ENCODE measurements at places on chromosomes 7 and 10. TPM values are rescaled to one million over a fixed set of nuclear protein-coding genes. Genes with fewer than 3 reads are reported as not detected.

The GFRA1 gene
- total RNA-seq, result 74.5 TPM

DNA sequence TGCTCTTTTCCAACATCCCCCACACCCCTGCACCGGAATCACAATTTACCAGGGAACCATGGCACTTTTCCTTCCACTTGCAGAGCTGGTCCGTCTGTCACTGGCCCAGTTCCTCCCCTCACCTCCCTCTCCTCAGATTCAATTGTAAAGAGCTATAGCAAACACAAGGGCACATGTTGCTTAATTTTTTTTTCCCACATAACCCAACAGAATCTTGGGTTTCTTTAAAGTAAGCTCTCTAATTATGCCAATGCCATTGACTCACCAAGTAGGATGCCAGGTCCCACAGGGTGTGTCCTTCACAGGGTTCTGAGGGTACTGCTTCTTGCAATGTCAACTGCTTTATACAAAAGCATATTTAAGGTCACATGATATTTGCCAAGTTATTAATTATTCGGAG, 262.2 kb downstream of the AUTS2 start:
- DNase-seq, result no peak
- H3K4me1 ChIP-seq, result peaks cover 29% of the 10 kb centered on the region
- no peak overlapping the region for H3K4me3 ChIP-seq

GRCh38 chr10:113753020-113753692, 1.7 kb downstream of the PLEKHS1 start:
- H3K4me3 ChIP-seq, result no peak overlapping the region
- no peak for DNase-seq
- H3K27me3 ChIP-seq, result no peaks in the 10 kb centered on the region

The NACAD gene
- total RNA-seq, result 8.9 TPM

GRCh38 chr7:117251687-117252086, 71.2 kb downstream of the WNT2 start:
- no peaks in the 10 kb centered on the region for H3K36me3 ChIP-seq
- no peak for DNase-seq
- no peaks in the 10 kb centered on the region for H3K4me1 ChIP-seq

DNA sequence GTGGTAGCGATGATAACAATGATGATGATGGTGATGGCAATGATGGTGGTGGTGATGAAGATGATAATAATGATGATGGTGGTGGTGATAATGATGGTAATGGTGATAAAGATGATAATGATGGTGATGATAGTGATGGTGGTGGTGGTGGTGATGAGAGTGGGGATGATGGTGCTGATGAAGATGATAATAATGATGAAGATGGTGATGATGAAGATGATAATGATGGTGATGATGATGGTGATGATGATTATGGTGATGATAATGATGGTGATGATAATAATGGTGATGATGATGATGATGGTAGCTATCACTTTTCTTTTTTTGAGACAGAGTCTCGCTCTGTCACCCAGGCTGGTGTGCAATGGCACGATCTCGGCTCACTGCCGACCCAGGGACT, 144.5 kb upstream of the PCBD1 start:
- H3K4me1 ChIP-seq, result no peaks in the 10 kb centered on the region
- H3K27ac ChIP-seq, result no peak overlapping the region
- no peaks in the 10 kb centered on the region for H3K36me3 ChIP-seq
- no peak for DNase-seq

GRCh38 chr7:126305671-126306070, 947.1 kb downstream of the GRM8 start:
- no peak overlapping the region for H3K4me3 ChIP-seq
- no peaks in the 10 kb centered on the region for H3K27me3 ChIP-seq
- no peaks in the 10 kb centered on the region for H3K4me1 ChIP-seq
- no peak for DNase-seq

GRCh38 chr7:108278776-108279175, 148.6 kb upstream of the LAMB4 start:
- H3K27me3 ChIP-seq, result no peaks in the 10 kb centered on the region
- no peak for DNase-seq
- no peak overlapping the region for H3K27ac ChIP-seq
- no peak overlapping the region for H3K4me3 ChIP-seq
- no peaks in the 10 kb centered on the region for H3K36me3 ChIP-seq

DNA sequence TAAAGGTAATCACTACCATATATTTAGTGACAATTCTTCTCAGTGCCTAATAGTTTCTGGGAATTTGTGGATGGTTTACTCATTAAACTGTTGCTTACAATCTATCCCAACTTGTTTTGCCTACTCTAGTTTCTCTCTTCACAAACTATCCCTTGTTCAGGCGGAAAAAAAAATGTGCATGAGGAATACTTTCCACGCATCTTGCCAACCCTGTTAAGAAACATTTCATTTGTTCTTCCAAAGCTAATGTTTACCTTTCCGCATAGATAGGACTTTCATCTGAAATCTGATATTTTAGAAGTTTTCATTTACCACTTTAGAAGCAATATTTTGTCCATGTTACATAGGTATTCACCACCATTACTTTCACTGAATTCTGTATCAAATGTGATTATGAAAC, 191.9 kb downstream of the MDFIC start:
- H3K4me1 ChIP-seq, result no peaks in the 10 kb centered on the region
- no peak overlapping the region for H3K27ac ChIP-seq
- no peaks in the 10 kb centered on the region for H3K36me3 ChIP-seq
- no peak for DNase-seq
- H3K4me3 ChIP-seq, result no peak overlapping the region
- H3K27me3 ChIP-seq, result no peaks in the 10 kb centered on the region

The LHFPL3 gene
- not detected for total RNA-seq

The SH2B2 gene
- total RNA-seq, result 9.8 TPM

DNA sequence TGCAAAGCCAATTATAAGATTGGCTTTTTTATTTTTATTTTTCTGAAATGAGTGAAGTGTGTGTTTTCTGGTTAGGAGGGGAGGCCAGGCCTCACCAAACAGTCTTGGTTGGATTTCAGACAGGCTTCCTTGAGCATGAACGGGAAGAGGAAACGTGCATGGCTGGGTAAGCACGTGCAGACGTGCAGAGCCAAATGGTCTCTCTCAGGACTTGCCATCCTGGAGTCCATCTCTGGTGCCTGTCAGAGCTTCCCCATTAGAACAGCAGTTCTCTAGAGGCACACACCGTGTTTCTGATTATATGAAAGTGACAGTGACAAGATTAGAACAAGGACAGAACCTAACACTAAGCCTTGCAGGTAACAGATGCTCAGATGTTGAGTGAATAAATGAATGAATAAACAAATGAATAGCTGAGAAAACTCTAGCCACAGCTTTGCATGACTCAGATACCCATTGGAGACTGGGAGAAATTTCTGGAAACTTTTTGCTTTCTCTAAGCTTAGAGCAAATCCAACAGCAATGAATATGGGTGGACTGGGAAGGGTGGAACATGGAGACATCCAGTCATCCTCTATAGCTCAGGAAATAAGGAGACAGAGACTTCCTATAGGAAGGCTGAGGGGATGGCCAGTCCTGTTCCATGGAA, 11.8 kb upstream of the CALD1 start:
- no peak for DNase-seq
- no peaks in the 10 kb centered on the region for H3K36me3 ChIP-seq
- H3K27ac ChIP-seq, result peak overlapping the region; percentile 26
- H3K27me3 ChIP-seq, result no peaks in the 10 kb centered on the region

DNA sequence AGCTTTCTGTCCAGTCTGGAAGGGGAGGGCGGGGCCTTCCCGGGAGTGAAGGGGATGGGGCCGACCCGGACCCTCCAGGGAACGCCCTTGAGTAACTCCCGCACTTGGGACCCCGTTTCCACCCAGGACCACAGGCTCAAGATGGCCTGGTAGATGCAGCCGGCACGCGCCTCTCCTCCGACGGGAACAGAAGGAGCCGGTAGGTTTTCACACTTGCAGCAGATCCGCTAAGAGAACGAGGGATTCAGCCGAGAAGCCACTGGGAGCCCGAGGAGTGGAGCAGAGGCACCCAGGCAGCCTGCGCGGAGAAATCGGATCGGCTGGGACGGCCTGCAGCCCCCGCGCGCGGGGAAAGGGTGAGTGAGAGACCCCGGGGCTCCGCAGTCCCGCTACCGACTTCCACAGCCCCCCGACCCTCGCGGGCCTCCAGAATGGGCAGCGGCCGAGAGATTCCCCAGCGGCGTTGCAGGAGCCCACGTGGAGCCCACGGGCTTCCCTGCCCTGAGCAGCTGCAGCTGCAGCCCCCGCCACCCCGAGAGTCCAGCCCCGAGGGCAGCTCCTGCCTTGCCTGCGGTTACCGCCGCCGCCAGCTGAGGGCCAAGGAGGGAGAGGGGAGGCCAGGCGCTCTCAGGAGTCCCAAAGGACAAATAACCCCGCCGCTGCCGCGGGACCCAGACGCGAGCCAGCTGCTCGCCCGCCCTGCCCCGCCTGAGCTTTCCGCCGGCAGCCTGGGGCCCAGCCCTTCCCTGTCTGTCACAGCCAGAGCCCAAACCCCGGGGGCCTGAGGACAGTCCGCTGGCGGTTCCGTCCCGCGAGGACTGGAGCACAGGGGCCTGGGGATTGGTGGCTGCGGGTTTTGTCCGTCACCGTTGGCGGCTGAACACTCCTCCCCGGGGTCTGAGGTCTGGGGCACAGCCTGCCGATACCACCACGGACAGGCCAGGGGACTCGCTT, 21.8 kb downstream of the IFT22 start:
- no peak overlapping the region for H3K27ac ChIP-seq
- peaks cover 8% of the 10 kb centered on the region for H3K4me1 ChIP-seq
- DNase-seq, result no peak
- no peak overlapping the region for H3K4me3 ChIP-seq

The EN2 gene
- not detected for total RNA-seq

DNA sequence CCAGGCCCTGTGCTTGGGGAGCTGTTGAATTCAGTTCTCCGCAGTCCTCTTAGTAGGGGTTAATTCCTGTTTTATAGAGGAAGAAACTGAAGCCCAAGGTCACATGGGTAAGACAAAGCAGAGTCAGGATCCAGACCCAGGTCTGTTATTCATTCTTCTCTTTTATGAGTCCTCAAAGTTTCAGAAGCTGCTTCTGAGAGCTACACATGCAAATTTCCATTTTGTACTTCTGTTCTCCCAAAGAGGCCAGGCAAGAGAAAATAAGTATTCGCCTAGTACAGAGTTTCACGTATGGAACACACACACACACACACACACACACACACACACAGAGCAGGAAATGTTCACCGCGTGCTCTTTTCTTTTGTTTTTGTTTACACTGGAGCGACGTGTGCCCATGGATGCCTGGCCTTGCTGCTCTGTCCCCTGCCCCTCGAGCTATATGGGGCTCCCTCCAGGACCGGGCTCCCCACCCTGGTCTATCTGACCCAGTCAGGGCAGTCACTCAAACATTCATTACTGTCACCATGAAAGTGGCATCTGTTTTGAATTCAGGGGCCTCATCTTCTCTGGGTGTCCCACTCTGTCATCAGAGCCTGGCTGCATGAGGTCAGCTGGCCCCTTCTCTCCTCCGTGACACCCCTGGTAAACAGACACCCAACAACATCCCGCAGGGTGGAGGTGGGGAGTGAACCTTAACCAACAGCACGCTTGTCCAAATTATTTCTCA, 84.4 kb downstream of the TNS3 start:
- H3K27ac ChIP-seq, result peak overlapping the region; percentile 74
- no peak overlapping the region for H3K4me3 ChIP-seq
- H3K27me3 ChIP-seq, result no peaks in the 10 kb centered on the region
- H3K4me1 ChIP-seq, result peaks cover 81% of the 10 kb centered on the region
- DNase-seq, result no peak

The VWC2 gene
- under 0.01 TPM for total RNA-seq

- no peaks in the 10 kb centered on the region for H3K27me3 ChIP-seq
- H3K4me1 ChIP-seq, result no peaks in the 10 kb centered on the region
- H3K27ac ChIP-seq, result no peak overlapping the region
- no peak for DNase-seq
- no peak overlapping the region for H3K4me3 ChIP-seq
These were observed 60.0 kb upstream of the CYP2C18 start for GRCh38 chr10:94623572-94623971.

The WNT8B gene
- total RNA-seq, result not detected

- no peaks in the 10 kb centered on the region for H3K27me3 ChIP-seq
- H3K4me3 ChIP-seq, result no peak overlapping the region
- H3K36me3 ChIP-seq, result no peaks in the 10 kb centered on the region
- DNase-seq, result no peak
- H3K27ac ChIP-seq, result no peak overlapping the region
These were observed 6.9 kb downstream of the IFIT1B start for GRCh38 chr10:89384474-89385340.

DNA sequence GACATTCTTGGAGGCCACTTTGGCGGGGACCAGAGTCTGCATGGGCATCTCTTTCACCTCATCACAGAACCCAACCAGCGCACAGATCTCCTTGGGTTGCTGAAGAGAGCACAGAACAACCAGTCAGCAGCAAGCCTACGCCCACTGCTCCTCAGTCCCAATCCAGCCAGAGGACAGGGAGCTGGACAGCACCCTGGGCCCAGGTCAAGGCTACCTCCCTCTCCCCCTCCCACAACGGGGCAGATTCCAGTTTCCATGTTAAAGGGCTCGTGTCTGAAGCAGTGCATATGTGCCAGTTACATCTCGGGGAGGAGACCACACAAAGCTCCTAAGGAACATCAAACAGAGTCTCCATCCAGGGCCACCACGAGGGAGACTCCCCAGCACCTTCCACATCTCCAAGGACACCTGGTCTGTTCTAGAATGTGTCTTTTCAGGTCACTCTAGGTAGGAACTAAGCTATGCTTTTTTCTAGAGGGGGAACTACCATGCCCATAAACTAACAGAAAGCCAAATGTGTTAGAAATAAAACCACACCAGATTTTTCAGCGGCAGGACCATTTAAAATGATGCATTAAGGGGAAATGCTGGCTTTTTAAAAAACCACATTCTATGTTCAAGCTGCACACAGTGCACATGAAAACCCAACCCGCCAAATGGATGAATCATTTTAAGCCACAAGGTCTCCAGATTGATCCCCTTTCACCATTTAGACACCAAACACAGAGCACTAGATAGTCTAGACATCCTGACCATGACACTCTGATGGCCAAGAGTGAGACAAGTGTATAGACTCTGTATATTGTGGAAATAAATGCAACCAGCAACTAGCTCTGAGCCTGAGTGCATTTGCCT, 28.9 kb downstream of the PSAP start:
- DNase-seq, result no peak
- no peak overlapping the region for H3K27ac ChIP-seq
- H3K4me3 ChIP-seq, result no peak overlapping the region
- H3K36me3 ChIP-seq, result peaks cover 100% of the 10 kb centered on the region
- no peaks in the 10 kb centered on the region for H3K27me3 ChIP-seq

The ABCB1 gene
- 4.6 TPM for total RNA-seq

- H3K36me3 ChIP-seq, result no peaks in the 10 kb centered on the region
- H3K4me3 ChIP-seq, result no peak overlapping the region
- H3K27me3 ChIP-seq, result no peaks in the 10 kb centered on the region
- H3K4me1 ChIP-seq, result peaks cover 16% of the 10 kb centered on the region
These were observed 42.7 kb downstream of the PLAU start for GRCh38 chr10:73953665-73954064.

- H3K4me1 ChIP-seq, result no peaks in the 10 kb centered on the region
- H3K27me3 ChIP-seq, result peaks cover 3% of the 10 kb centered on the region
- no peaks in the 10 kb centered on the region for H3K36me3 ChIP-seq
- H3K27ac ChIP-seq, result no peak within 1 kb of the TSS
- H3K4me3 ChIP-seq, result no peak within 1 kb of the TSS
These were observed at the start of gene KCNK18 for GRCh38 chr10:117197189-117197588. TSS of gene KCNK18 (plus strand) at chr10:117197489. CDS start at chr10:117197489, 0 bp downstream.

- H3K27me3 ChIP-seq, result no peaks in the 10 kb centered on the region
- no peak overlapping the region for H3K27ac ChIP-seq
- DNase-seq, result no peak
These were observed 7.3 kb downstream of the OCM2 start for GRCh38 chr7:97982647-97983046.

The TAS2R41 gene
- total RNA-seq, result 1.6 TPM

The EFCAB10 gene
- total RNA-seq, result not detected

- peaks cover 5% of the 10 kb centered on the region for H3K4me1 ChIP-seq
- no peaks in the 10 kb centered on the region for H3K36me3 ChIP-seq
- no peaks in the 10 kb centered on the region for H3K27me3 ChIP-seq
- no peak overlapping the region for H3K4me3 ChIP-seq
- DNase-seq, result no peak
These were observed 61.7 kb downstream of the PALD1 start for GRCh38 chr10:70540089-70540788.
